ENCODE measurements at places on chromosomes 4 and X.
A peak's percentile ranks its signal among the peaks of the same experiment; 100 is the strongest.

DNA sequence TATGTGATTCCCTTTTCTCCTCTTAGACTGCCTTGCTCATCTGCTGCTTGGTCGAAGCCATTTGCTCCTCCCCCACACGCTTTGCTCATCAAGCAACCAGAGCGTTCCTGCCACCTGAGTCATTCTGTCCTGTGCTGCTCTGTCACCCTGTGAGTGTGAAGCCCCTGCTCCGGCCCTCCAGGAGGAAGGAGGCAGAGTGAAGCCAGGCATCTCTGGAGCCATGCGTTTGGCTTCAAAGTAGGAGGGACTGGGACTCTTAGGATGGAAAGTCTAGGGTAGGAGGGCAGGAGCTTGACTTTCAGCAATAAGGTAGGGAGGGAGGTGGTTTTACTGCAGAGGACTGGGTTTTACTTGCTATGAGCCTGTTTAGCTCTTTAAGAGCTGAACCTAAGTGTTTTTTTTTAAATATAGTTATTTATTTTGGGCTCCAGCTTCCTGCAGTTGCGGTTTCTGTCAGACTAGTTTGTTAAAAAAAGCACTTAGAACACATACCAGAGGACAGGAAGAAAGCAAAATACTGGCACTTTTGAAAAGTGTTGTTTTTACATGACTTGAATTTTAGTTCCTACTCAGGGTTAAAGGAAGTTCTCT lies 63.6 kb downstream of the SPINK2 start:
- DNase-seq: peak; percentile 46

DNA sequence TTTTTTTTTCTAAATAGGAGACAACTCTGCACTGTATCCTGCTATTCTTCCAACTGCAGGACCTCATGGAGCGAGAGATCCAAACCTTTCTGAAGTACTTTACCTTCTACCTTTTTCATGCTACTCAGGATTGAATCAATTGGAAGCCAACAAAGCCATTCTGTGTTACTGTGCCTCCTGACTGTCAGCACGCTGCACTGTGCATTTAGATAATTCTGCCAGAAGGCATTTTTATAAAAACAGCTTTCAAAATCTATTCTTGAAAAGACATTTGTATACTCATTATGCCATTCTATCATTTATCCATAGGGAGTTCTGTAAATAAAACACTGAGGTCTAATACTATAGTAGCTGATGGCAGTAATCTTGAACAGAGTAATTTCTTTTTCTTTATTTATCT lies 142.8 kb downstream of the SLIT2 start:
- DNase-seq: no peak

DNA sequence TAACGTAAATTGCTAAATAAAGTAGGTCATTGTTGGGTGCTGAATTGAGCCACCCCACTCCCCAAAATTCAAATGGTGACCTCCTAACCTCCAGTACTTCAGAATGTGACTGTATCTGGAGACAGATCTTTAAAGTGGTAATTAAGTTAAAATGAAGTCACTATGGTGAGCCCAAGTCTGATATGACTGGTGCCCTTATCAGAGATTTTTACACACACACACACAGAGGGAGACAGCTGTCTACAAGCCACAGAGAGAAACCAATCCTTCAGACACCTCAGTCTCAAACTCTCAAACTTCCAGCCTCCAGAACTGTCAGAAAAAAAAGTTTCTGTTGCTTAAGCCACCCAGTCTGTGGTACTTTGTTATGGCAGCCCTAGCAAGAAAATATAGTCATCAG lies 879.2 kb upstream of the INTU start:
- peak; percentile 36 for DNase-seq

DNA sequence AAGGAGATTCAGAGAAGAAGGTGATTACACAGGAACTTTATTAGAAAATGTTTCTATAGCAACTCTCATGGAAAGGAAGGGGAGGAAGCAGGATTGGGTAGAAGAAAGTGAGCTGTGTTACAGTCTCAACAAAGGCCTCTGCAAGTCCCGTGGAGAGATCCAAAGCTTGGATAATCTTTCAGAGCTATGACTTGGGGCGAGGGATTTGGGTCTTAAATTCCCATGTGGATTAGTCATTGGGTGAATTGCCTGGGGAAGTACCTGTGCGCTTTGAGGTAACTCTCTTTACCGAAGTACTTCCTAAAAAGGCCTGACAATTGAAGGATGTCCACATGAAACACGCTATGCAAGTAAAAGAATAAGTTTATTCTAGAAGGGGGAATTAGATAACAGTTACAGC lies 133.8 kb upstream of the ANKRD50 start:
- DNase-seq: no peak

DNA sequence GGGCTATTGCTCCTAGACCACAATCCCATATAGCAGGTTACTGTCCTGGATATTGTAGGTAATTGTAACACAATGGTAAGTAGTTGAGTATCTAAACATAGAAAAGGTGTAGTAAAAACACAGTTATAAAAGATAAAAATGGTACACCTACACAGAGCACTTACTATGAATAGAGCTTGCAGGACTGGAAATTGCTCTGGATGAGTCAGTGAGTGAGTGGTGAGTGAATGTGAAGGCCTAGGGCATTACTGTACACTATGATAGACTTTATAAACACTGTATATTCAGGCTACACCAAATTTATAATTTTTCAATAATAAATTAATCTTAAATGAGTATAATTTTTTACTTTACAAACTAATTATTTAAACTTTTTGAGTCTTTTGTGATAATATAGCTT lies 425.7 kb downstream of the PABPC4L start:
- DNase-seq: no peak

- DNase-seq: no peak
Observed at GRCh38 chrX:109813236-109813635, 80.2 kb upstream of the ACSL4 start.
